Osteoblast (primary cell): ENCODE measurements at places on chromosomes 4 and X. TPM values are rescaled to one million over a fixed set of nuclear protein-coding genes. Genes with fewer than 3 reads are reported as not detected.
A peak's percentile ranks its signal among the peaks of the same experiment; 100 is the strongest.

GRCh38 chr4:45701621-45702020 is 422.2 kb downstream of the GABRG1 start:
- peak; percentile 31 for DNase-seq

GRCh38 chr4:161517941-161518340 is 645.9 kb downstream of the FSTL5 start:
- no peak for DNase-seq

DNA sequence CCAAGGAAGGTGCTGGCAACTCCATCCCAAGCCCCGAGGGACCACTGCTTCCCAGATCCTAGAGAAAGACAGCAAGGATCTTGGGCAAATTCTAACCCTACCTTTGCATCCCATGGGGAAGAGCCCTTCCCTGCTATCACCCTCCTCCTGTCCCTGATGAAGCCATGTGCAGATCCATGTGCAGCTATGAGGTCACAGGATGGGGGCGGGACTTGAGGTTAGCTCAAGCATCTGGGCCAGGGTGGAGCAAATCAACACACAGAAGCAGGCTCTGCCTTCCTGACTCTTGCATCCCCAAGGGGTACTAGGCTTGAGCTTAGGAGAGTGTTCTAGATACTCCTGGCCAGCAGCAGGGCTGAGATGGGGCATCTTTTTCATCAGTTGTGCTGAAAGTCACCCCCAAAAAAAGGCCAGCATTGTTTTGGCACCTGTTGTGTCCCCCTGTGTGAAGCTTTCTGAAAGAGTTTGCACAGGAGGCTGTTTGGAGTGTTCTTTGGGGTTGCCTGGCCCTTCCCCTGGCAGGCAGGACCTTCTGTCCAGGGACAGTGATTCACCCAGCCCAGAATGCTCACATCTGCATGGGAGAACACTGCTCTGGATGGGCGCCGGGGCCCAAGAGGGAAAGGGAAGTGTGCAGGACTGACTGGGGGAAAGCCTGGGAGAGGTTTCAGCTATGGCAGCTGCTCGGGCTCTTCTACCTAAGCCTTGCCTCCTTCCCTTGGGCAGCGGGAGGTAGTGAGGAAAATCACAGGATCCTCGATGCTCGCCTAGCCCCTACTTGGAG is 50.8 kb downstream of the PRPS1 start:
- DNase-seq = no peak

- DNase-seq = no peak
Observed at GRCh38 chr4:101190751-101191150, 156.6 kb downstream of the PPP3CA start.

DNA sequence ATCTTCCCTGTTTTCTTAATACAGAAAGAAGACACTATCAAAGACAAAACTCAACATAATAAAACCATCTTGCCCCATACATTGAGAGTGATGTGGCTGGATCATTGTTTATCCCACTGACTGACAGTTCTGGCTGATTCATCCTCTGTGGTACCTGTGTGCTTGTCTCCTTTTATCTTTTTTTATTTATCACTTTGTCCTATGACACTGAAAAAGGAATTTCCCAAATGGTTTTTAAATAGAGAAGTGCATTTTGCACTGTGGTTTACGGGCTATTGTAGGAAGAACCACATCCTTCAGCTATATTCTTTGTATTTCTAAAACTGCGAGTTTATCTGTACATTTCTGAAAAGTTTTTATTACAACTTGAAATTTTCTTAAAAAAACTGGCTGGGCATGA is 15.0 kb downstream of the TTC29 start:
- no peak for DNase-seq

Gene NHSL2
- total RNA-seq = 1.1 and 1.8 TPM in 2 replicates

Gene CYTL1
- total RNA-seq = 0.36 and 15.3 TPM in 2 replicates

Gene FOXR2
- total RNA-seq = not detected in 2 replicates

Gene ARX
- total RNA-seq = not detected in 2 replicates

Gene KANTR
- 12.3 and 13.3 TPM in 2 replicates for total RNA-seq
